ENCODE measurements at places on chromosomes 5 and 9.

- DNase-seq = no peak
Measured at GRCh38 chr5:119275601-119276173, 80.1 kb upstream of the TNFAIP8 start.

GRCh38 chr9:133351908-133352634, 4.1 kb downstream of the RPL7A start:
- no peak for DNase-seq

DNA sequence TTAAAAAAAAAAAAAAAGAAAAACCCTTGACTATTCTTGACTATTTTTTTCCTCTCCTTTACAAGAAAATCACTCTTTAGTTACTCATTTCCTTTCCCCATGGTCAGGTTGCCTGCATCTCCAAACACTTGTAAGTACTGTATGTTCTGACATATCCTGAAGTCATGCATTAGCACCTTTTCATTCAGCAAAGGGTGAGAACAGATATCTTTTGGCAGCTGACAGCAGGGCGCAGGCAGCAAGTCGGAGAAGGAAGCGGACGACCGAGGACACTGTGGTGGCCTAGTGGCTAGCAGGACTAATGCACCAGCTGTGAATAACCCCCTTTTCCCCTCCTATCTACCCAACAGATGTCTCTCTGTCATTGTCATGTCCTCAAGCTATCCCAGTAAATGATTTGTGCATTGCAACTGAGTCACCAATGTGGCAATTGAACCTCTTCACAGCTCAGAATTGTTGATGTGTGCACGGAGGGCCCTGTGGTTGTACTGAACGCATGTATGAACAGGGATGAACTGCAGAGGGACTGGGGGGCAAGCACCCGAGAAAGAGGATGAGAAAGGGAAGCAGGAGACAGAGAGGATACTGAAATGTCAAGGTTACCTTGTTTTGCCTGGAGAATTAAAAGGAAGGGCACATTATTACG, 996.0 kb upstream of the ARRDC3 start:
- no peak for DNase-seq

- DNase-seq = no peak
Measured at GRCh38 chr9:70362952-70363351, 51.5 kb downstream of the KLF9 start.

DNA sequence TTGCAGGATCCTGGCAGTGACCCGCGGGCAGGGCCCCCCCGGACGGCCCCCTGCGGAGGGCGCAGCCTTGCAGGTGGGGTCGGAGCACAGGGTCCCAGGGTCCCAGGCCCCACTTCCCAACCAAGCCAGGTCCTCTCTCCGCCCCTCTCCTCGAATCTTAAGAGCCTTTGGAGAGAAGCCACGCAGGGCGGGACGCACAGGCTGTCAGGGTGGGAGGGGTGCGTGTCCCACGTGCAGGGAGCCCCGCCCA, 18.4 kb upstream of the EGFL7 start:
- no peak for DNase-seq

GRCh38 chr9:105116052-105116868, 128.2 kb upstream of the SLC44A1 start:
- DNase-seq = no peak

GRCh38 chr5:115544043-115544435, 536 bp downstream of the FEM1C start:
- DNase-seq = peak; percentile 81

- no peak for DNase-seq
Measured at GRCh38 chr5:164799391-164799790, 1294.0 kb downstream of the MAT2B start.

GRCh38 chr9:14270358-14271092, 43.4 kb downstream of the NFIB start:
- DNase-seq = no peak

- no peak for DNase-seq
Measured at GRCh38 chr9:121709798-121710197, 58.4 kb downstream of the DAB2IP start.

DNA sequence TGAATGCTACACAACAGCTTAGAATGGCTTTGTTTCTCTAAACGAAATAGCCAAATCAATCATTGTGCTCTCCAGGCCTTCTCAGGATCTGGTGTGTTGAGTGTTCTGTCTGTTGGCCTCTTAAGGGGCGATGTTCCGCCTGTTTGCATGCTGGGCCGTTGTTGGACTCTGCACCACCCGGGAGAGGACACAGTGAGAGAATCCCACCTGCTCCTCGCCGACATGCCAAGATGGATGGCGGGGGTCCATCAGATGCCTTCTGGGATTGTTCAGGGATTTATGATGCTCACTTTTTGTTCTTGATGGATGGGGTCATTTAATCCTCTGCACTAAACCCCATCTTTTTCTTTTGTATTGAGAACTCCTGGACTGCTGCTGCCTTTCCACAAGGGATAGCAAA, 159.9 kb downstream of the NTRK2 start:
- no peak for DNase-seq

- DNase-seq = no peak
Measured at GRCh38 chr9:134136118-134136995, 475 bp downstream of the WDR5 start.

GRCh38 chr5:178441486-178442270, 148.5 kb downstream of the COL23A1 start:
- no peak for DNase-seq

Data from right cardiac atrium (tissue), 5 donors.